ENCODE measurements at places on chromosomes 7 and 10.

- DNase-seq = no peak
Observed at GRCh38 chr10:95877881-95878280, 29.9 kb upstream of the CC2D2B start.

DNA sequence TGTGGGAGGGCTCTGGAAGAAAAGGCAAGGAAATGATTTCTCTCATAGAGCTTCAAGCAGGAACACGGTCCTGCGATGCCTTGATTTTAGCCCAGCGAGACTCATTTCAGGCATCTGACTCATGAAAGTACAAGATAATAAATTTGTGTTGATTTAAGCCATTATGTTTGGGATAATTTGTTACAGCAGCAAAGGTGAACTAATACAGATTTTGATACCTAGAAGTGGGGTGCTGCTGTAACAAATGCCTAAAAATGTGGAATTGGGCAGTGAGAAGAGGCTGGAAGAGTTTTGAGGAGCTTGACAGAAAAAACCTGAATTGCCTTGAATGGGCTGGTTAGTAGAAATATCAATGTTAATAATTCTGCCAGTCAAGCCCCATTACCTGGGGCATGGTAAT, 44.1 kb upstream of the NRF1 start:
- no peak for DNase-seq

GRCh38 chr7:30886608-30887011, 25.0 kb upstream of the AQP1 start:
- no peak for DNase-seq

GRCh38 chr10:607545-608185, 81.8 kb downstream of the DIP2C start:
- DNase-seq = peak; percentile 48

DNA sequence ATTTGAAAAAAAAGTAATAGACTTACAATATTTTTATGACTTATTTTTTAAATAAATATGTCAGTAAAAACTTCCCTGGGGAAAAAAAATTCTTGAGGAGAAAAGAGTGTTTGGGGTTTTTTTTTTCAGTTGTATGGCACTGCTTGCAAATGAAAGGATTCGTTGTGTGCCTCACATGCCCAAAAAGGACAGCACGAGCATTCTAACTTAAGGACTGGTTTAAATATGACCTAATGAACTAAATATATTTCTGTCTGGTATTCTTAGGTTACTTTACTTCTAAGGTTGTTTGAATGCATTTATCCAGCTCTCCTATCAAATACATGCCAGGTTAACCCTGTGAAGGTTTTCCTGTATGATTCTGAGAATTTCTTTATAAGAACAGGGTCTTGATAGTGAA, 988 bp upstream of the CD36 start:
- DNase-seq = no peak

GRCh38 chr10:97640868-97641811, 669 bp downstream of the PI4K2A start:
- DNase-seq = no peak

DNA sequence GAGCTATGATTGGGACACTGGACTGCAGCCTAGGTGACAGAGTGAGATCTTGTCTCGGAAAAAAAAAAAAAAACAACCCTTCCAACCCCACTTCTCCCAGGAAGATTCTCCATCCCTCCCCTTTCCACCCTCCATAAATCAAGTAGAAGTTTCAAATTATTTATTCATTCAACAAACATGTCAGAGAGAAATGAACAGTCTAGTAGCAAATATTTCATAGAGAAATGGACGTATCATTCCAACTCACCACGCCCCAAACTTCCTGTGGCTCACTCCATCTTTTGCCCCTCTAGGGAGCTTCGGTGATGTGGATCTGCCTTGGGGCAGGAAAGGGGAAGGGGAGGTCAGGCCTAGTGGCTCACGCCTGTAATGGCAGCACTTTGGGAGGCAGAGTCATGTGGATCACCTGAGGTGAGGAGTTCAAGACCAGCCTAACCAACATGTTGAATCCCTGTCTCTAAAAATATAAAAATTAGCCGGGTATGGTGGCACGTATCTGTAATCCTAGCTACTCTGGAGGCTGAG, 638 bp upstream of the TRAPPC14 start:
- DNase-seq = no peak

DNA sequence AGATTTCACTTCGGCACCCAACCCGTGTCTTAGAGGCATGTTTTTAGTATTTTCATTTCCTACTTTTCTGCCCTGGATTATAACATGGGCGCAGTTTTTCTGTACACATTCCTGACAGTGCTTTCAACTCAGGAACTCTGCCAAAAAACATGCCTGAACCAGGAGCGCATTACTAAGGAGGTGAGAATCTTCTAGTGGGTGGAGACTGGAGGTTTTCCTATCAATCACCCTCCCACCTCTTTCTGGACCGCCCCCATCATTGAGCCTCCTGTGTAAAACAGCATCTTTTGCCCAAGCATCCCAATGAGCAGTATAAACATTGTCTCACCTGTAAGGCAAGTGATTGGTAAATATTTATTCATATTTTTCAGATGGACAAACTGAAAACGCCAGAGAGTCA, 53.2 kb downstream of the STK17A start:
- DNase-seq = no peak

DNA sequence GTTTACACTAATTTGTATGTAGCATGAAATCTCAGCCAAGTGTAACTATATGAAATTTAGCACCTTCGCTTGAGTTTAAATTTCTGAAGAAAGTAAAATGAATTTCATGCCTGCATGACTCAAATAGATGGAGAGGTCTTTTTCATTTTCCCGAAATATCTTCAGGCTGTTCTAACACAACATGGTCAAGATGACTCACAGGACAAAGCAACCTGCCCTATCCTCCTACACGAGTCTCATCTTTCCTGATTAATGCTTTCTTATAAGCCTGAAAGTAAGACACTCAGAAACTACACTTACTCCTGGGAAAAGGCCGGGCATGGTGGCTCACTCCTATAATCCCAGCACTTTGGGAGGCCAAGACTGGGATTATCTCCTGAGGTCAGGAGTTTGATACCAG, 41.2 kb downstream of the CH25H start:
- no peak for DNase-seq

DNA sequence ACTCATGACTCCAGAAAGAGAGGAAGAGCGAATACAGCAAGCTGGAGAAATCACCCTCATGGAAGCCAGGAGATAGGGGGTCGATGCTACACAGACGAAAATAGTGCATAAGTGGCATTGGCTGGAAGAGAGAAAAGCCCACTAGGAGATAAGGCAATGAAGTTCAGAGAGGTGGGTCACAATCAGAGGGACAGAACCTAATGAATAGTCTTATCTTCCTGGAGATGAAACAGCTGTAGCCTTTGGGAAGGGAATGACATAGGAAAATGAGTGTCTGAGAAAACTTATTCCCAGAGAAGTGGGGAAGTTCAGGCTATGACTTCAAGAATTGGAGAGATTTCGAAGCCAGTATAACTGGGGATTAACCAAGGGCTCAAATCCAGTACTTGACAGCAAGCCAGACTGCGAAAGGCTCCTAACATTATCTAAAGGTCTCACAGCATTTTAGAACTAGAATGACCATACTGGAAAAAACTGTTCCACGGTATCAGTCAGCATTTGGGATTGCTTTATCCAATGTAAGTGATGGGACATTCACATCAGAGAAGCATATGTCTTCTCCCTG, 211.1 kb downstream of the ZNF365 start:
- no peak for DNase-seq

- no peak for DNase-seq
Observed at GRCh38 chr10:101572126-101572525, 15.9 kb downstream of the POLL start.

DNA sequence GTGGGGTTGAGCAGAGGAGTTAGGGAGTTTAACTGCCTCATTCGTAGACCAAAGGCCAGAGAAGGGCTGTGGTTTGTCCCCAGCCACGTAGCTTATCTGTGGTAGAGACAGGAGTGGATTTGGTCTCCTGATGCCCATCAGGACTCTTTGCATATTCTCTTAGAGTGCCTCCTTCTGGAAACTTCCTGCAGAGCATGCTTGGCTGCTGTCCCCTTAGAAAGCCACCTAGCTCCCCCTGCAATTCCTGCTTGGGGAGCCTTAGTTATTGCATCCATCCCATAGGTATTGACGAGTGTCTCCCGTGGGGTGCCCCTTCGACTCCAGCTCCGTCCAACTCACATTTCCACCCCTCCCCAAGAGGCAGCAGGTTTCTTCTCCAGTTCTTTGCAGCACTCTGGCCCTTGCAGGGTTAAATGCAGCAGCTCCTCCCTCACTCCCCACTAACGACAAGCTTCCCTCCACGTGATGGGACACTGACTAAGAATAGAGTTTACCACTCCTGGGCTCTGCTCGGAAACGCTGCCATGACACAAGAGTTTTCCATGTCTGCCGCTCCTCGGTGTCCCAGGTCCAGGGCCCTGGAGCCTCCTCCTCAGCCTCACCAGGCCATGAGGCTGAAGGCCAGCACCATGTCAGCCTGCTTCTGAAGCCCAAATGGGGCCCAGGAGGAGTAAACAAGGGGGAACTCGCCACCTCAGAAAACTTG, 147.8 kb upstream of the UNC5B start:
- DNase-seq = no peak

- no peak for DNase-seq
Observed at GRCh38 chr7:73329861-73330581, 2.1 kb downstream of the FKBP6 start.

- DNase-seq = no peak
Observed at GRCh38 chr10:86265236-86265894, 101.2 kb downstream of the GRID1 start.

DNA sequence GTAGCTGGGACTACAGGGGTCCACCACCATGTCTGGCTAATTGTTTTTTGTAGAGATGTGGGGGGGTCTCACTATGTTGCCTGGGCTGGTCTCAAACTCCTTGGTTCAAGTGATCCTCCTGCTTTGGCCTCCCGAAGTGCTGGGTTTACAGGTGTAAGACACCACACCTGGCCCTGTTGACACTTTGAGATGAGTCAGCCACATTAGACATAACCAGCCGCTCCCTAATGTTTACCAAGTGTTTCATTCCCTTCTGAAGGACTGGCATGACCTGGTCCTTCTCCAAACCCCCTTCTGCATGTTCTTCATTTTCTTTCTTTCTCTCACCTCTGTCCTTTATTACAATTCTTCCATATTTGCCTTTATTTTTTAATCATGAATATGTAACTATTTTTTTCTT, 67.8 kb downstream of the TAF3 start:
- no peak for DNase-seq

DNA sequence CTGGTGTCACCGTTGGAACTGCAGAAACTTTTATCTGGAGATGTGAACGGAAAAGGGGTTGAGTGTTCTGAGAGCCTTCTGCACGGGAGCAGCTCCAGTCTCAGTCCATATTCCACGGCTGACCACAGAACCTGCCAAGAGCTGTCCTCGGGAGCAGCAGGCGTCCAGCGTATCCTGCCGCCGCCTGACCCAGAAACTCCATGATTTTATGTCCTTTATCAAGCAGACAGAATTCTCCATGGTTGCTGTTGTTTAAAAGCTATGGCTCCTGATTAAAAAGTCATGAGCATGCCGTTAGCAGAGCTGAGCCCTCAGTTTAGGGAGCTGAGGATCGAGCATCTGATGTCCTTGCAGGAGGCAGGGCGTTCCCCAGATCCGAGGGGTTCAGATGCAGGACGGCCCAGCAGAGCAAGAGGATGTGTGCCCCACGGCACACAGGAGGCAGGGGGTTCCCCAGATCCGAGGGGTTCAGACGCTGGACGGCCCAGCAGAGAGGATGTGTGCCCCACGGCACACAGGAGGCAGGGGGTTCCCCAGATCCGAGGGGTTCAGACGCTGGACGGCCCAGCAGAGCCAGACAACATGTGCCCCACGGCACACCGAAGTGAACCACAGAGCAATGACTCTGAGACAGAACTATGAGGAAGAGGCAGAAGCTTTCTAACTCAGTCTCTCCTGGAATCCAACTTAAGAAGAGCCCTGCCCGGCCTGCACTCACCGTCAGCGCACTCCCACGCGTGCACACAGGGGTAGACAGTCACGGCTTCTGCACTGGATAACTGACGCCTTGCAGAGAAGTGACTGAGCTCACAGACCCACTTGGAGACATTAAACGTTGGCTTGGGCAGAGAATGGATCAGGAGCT, 96.4 kb downstream of the WDR37 start:
- DNase-seq = no peak

DNA sequence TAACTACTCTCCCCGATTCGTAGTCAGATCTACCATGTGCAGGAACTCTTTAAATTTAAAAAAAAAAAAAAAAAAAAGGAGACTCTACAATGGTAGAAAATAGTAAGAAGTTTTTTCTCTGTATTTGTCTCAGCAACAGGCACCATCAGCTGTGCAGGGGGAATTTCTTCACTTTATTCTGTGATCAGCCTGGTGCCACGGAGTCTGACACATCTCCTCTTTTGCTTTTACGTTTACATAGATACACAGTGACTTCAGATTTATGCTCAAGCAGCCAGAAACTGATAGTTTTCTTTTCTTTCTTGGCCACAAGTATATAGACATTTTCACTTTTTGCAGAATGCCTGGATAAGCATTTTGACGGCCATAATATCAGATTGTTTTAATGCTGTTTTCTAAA, 190.6 kb upstream of the AKR1E2 start:
- DNase-seq = no peak

DNA sequence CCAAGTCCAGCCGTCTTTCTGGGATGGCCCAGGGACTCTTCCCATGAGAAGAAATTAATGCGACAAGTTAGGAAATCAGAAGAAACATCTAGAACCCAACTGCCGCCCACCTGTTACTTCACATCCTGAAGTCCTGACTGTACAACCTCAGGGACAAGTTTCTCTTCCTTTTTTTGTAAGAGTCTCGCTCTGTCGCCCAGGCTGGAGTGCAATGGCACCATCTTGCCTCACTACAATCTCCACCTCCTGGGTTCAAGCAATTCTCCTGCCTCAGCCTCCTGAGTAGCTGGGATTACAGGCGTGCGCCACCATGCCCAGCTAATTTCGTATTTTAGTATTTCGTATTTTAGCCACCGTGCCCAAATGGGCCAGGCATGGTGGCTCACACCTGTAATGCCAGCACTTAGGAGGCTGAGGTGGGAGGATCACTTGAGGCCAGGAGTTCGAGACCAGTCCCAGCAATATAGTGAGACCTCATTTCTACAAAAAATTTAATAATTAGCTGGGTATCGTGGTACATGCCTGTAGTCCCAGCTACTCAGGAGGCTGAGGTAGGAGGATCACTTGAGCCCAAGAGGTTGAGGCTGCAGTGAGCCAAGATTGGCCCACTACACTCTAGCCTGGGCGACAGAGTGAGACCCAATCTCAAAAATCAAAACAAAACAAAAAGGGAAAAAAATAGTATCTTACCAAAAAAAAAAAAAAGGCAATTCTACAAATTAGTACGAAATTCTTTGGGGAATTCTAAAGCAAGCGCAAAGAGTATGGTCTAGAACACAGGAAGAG, 20.8 kb downstream of the LAT2 start:
- DNase-seq = no peak
